ENCODE measurements at places on chromosomes 2 and 18.

- DNase-seq: no peak
Observed at GRCh38 chr2:98032086-98032485, 36.3 kb upstream of the TMEM131 start.

DNA sequence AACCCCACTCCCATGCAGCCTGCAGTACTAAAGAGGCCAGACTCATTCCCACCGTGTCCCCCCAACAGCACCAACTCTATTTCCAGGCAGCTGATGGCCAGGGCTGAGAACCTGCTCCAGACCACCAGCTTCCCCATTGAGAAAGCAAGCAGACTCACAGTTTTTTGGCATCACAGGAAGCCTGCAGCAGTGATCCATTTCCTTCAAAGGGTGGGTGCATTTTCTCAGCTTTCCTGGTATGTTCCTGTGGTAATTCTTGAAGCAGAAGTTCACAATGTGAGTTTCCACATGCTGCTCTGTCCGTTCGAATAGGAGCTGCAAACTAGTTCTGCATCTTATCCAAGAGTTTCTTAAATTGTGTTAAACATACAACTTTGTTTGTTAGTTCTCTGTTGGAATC is 1249.6 kb upstream of the FAM98A start:
- DNase-seq: no peak

GRCh38 chr2:70685771-70686171 is 82.2 kb downstream of the ADD2 start:
- DNase-seq: no peak

- DNase-seq: no peak
Observed at GRCh38 chr2:28333606-28334526, 58.8 kb upstream of the FOSL2 start.

GRCh38 chr2:126778561-126779501 is 119.9 kb upstream of the TEX51 start:
- DNase-seq: no peak

DNA sequence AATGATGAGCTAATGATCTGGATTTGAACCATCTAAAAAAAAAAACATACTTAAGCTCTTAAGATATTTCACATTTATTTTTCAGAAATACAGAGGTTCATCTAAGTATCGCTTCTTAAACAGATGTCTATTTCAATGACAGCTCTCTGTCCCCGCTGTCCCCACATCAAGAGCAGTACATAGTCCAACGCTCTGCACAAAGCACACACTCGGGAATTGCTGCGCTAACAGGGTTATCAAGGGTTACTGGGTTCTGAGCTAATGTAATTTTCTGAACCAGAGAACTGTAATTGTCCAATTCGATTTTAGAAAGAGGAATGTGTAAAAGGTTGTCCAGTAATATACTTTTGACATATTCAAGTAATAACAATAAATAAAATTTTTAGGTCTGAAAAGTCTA is 58.8 kb upstream of the ST8SIA5 start:
- no peak for DNase-seq

GRCh38 chr2:233471291-233472035 is 95.1 kb downstream of the USP40 start:
- DNase-seq: no peak

GRCh38 chr18:36889742-36890141 is 60.8 kb downstream of the KIAA1328 start:
- DNase-seq: no peak

DNA sequence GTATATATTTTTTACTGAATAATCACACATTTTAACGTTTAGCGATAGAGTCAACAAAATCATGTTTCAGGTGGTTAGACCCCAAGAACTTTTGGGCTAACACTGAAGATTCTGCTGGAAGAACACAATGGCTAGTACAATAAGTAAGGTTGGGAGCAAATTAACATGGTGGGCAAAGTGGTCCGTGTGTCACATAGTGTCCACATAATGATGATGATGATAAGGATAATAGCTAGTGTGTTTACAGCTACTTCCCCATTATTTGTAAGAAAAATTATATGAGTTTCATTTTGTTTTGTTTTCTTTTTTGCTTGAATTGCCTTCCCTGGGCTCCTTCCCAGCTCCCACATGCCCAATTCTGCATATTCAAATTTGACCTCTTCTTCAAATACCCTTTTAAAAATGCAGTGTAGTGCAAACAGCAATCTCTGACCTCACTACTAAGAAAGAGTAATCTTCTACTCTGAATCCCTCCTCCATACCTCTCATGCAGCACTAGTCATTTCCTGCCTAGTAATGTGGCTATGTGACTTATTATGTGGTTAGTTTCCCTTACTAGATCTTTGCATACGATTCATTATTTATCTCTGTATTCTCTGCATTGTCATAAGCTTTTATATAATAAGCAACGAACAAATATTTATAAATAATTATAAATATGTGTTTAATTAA is 16.9 kb upstream of the VPS54 start:
- DNase-seq: no peak

GRCh38 chr2:241565411-241565810 is 6.9 kb downstream of the BOK start:
- DNase-seq: no peak

- DNase-seq: no peak
Observed at GRCh38 chr2:121196132-121196848, 88.7 kb downstream of the TFCP2L1 start.

DNA sequence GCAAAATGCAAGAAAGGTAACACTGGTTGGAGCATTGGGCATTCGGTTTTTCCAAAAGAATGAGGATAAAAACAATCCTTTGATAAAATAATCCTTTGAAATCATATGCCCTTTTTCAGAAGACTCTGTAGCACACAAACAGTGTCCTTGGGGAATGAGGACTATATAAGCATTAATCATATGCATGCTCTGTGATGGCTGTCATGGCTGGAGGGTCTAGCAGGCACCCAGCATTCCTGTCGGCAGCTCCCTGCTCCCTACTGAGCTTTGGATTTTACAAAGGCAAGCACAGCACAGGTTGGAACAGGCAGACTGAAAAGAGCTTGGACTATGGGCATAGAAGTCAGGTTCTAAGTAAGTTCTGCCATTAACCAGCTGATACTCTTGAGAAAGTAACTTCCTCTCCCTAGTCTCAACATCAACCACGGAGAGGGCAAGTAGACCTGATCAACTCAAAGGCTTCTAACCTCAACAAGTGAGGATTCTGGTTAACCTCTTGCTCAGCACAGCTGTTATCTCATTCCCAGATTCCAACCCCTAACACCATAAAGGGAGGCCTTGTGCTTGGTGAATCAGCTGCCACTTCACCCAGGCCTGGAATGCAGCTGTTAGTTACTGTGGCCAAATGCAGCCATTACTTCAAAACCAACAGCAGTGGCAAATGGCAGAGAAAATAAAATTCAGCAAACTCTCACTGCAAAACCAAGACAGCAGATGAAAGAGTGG is 29.5 kb downstream of the GALNT14 start:
- no peak for DNase-seq

DNA sequence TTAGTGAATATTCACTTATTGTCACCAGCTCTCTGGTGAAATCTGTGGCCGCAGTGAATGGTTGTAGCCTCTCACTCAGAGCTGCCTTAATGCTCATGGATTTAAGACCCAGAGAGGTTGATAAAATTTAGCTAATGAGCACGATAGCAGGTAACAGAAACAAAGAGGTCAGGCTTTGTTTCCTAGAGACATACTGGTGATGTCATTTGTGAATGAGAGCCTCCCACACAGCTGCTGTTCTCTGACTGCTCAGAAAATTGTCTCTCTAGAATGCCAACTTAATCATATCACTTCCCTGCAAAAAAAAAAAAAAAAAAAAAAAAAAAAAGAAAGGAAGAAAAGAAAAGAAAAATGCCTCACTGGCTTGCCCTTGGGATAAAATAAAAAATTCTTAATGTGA is 411.7 kb upstream of the MYT1L start:
- DNase-seq: no peak

- no peak for DNase-seq
Observed at GRCh38 chr2:34899079-34899478, 1300.0 kb upstream of the FAM98A start.
